ENCODE measurements at places on chromosomes 13 and 19. TPM values are rescaled to one million over a fixed set of nuclear protein-coding genes. Genes with fewer than 3 reads are reported as not detected.
A peak's percentile ranks its signal among the peaks of the same experiment; 100 is the strongest.

DNA sequence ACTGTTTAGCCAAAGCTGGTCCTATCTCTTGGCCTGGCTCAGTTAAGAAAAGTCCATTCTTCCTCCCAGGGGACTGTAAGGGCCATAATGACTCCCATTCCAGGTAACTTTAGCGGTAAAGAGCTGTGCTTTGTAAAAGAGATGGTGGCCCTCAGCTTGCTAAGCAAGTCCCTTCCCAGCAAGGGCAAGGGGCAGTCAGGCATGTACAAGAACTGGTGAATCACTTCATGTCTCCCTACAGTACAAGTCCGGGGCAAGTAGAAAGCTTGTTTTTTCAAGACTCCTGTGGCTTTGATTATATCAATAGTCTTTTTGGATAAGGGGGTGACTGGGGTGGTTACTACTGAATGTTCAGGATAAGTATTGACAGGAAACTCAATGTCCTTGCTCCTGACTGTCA is 88.9 kb downstream of the SLC25A15 start:
- DNase-seq = no peak

DNA sequence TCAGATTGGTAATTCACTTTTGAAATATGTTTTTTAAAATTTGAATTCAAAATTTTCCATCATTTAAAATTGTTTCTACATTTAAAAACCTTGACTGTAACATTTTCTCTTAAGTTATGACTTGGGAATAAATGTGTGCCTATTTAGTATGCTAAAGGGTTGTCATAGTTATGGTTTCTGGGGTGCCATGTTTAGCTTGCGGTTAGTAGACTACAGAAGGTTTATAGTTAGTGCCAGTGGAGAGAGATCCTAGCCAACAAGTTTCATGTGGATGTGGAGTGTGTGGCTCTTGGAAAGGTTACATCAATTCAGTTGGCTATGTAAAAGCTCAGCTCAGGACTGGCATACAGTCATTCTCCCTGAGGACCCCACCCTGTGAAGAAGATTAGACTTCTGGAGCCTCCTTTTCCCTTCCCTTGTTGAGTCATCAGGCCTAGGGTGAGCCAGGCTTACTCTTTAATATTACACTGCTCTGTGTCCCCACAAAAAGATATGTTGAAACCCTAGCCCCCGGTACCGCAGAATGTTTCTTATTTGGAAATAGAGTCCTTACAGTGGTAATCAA is 20.4 kb downstream of the LMO7 start:
- no peak for DNase-seq

DNA sequence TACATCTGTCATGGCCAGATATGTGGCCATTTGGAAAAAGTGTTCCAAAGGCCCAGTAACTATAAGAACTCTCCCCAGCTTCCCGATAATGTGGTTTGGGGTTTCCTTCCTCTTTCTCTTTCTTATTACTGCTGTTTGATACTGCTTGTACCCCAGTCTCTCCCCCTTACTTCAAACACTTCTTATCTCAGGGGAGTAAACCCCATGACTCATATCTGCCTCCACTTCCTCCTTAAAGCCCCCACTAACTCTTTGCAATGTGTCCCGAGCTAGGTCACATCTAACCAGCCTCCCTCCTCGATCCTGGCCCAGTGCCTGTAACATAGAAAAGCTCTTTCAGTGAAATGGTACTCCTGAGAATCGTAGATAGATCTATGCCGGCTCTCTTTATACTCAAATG is 82.4 kb upstream of the STARD13 start:
- DNase-seq = peak; percentile 31

- no peak for DNase-seq
These were observed at the start of gene A1BG for GRCh38 chr19:58352760-58353671. A1BG (minus strand) TSS chr19:58353492; CDS start chr19:58353437, 55 bp downstream.

DNA sequence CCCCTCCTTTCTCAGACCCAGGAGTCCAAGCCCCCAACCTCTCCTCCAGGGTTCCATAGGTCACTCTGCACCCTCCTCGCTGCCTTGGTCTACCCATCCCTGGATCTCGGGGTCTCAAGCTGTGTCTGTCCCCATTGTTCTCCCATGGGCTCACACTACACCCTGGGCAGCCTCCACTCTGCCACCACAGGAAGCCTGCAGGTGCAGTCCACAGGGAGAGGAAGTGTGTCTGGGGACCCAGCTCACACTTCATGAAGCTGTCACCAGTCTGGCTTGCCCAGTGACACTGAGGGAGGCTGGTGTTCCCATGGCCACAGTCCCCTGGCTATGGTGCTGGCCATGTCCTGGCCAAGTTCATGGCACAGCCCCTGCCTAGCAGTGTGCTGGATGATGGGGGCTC is 5.3 kb downstream of the NECTIN2 start:
- DNase-seq = no peak

DNA sequence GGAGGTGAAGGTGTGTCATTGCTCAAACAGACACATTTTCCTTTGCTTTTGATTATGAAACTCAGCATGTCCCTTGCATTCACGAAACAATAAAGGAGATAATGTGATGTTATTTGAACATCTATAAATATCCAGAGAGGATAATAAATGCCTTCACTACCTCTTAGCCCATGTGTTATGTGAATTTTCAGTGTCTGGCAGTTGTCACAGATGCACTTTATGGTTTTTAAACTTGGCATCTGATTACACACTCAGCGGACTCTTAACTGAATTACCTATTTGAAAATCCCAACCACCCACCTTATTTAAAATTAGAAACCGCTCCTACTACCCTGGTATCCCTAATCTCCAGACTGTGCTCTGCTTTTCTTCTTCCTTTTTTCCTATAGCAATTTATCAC is 254.2 kb downstream of the COG6 start:
- DNase-seq = no peak

DNA sequence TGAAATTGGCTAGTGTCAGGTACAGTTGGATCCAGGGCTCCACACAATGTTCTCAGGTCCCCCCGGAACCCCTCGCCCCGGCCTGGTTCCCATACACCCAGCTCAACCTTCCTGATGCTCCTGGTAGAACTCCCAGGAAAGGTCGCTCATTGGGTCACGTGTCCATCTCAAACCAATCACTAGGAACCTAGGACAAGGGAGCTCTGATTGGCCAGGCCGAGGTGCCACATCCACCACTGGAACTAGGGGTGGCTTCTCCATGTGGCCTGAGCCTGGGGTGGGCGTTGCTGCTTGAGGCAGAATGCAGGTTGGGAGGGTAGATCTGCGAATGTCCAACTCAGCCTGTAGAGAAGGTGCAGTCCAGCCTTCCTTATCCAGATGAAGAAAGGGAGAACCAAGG is 6.9 kb upstream of the MEF2B start:
- no peak for DNase-seq

DNA sequence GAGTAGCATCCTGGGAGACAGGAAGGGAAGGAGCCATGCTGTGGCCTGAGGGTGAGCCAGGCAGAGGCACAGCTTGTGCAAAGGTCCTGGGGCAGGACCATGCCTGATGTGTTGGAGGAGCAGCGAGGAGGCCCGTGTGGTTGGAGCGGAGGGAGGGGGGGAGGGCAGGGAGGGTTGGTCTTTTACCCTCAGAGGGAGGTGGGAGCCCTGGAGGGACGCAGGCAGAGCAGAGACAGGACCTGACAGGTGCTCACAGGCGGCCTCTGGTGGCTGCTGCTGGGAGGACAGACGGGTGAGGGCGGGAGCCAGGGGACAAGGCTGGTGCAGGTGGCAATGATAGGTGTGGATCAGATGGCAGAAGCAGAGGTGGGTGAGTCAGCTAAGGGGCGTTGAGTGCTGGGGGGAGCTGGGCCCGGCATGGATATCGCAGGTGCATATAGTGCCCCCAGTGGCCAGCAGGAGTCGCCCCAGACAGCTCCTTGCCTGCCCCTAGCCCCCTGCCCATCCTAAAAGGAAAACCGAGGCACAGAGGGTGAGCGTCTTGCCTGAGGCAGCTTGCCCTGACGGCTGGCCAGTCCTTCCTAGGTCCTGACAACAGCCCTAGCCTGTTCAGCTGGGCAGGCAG is 9.8 kb upstream of the GNA15 start:
- DNase-seq = peak; percentile 67

DNA sequence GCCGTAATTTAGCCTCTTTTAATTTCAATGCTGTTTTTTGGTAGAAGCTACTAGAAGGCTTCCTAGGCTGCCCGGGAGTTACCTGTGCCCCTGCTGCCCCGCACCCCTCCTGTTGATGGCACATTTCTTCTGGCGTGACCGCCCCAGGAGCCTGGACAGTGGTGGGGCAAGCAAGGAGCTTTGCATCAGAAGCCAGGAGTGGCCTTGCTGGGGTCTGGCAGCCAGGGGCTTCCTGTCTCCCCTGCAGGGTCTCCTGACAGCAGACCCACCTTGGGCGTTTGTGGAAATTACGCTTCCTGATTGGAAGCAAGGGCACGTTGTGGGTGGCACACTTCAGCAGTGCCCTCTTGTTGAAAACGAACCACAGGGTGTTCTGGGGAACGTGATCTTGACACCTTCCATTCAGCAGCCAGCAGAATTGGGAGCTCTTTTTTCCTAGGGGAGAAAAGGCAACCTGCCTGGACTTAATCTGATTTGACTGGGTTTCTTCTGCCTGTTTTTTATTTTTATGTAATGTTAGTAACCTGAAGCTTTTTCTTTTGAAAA is 90.0 kb upstream of the TEX29 start:
- DNase-seq = no peak

- no peak for DNase-seq
These were observed 503.1 kb downstream of the FOXO1 start for GRCh38 chr13:40163066-40164000.

DNA sequence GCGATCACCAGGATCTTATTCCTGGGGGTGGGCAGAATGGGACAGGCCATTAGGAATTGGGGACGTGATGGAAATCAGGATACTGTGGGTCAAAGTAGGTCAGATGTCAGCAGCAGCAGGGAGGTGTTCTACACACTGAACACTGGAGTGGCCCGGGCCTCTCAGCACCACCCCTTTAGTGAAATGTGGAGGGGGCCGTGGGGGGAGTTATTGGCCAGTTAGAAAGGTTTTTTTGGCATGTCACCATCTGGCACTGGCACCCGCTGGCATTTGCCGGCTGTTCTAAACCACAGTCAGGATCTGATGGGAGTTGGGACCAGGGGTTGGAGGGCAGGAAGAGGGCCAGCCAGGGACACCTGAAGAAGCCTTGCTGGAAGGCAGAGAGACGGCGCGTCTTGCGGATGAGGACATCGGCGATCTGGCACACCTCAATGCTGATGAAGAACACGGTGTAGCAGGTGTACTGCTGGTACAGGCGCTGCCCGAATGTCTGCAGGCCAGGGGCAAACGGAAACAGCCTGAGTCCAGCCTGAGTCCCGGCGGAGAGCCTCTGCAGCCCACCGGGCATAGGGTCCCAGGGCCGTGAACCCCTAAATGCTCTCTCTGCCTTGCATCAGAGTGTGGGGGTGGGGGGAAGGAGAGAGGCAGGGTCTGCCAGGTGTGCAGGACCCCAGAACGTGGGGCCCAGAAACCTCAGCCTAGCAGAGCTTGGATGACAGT is 5.8 kb downstream of the TMEM147 start:
- DNase-seq = no peak

- peak; percentile 100 for DNase-seq
These were observed 404.4 kb downstream of the SPRY2 start for GRCh38 chr13:79936368-79937136.

DNA sequence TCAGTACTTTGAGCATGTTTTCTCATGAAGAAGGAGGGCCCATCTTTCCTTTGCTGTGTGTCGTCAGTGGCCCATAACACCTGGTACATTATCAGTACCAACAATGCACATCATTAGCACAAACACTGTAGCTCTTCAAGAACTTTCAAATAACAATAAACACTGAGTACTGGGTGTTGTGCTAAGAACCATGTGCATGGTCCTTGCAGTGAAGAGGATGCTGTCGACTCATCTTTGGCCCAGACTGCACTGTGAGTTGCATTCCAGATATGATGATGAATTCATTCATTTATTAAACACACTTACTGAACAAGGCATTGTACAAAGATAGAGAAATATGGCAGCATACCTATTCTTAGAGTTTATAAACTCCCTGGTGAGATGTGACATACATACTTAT is 55.8 kb downstream of the FLT3 start:
- DNase-seq = no peak

DNA sequence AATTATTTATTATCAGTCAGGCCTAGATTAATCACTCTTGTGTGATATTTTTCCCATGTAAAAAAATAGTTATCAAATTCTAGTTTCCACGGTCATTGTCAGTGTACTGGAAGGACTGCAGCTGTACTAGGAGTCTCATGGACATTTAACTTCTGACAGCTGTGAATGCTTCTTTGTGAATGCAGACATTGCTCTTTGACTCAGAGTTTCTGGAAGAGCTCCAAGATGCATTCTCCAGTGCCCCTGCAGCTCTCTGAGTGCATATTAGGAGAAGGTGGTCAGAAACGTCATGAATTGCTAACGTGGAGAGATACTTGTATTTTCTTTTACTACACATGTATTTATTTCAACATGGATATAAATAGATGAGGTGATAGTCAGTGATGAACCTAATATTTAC is 9.7 kb upstream of the SLITRK5 start:
- DNase-seq = no peak

DNA sequence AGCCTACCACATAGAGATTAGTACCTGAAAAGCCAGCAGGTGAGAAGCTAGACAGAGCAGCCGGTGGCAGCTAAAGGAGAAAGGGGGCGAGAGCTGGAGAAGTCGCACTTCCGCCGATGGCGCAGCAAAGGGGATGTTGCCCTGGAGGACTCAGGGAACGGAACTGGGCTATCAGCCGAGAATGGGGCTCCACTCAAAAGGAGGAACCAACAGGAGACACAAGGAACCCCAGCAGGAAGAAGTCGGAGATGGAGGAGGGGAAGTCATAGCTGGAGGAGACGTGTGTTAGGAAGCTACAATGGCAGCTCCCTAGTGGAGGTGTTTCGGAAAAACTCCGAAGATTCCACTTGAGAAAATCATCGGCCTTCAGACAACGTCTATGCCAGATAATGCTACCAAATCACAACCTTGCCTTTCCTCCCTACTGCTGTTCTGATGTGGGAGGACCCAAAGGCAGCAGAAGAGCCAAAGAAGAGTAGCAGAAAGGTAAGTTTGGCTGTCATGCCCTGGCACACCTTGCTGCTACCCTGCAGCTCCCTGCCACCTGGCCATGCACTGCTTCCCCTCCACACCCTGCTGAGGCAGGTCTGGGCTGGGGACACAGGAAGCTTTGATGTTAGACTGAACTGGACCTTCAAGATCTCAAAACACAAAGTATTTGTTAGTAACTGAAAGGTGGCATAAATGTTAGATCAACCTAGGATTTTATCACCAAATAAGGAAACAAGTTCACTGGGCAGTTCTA is 127.9 kb downstream of the DLEU7 start:
- DNase-seq = no peak

GRCh38 chr19:21749090-21749489 is 18.3 kb downstream of the ZNF100 start:
- DNase-seq = no peak

GRCh38 chr19:12543855-12544254 is 7.4 kb downstream of the ZNF564 start:
- DNase-seq = no peak

GRCh38 chr19:2719920-2720776 is 1.0 kb downstream of the DIRAS1 start:
- DNase-seq = no peak

- no peak for DNase-seq
These were observed 290.0 kb downstream of the KCTD12 start for GRCh38 chr13:76596216-76596615.

ZNF837 gene
- 4.1 TPM for total RNA-seq

FTL gene
- total RNA-seq = 1,399 TPM

ZNF765 gene
- total RNA-seq = 19.9 TPM

PSPN gene
- 1.1 TPM for total RNA-seq

NLRP9 gene
- total RNA-seq = not detected

KLK4 gene
- total RNA-seq = not detected

PEG3 gene
- total RNA-seq = 0.68 TPM

B3GNT3 gene
- 0.42 TPM for total RNA-seq

KLF1 gene
- not detected for total RNA-seq

PSG7 gene
- total RNA-seq = not detected

KRTDAP gene
- not detected for total RNA-seq

C1QTNF9B gene
- not detected for total RNA-seq

ERVK3-1 gene
- 24.1 TPM for total RNA-seq

EID2B gene
- 2.2 TPM for total RNA-seq

Measured in dermis blood vessel endothelial cell (primary cell).